ENCODE measurements at places on chromosomes 3 and 15.

GRCh38 chr15:67879440-67880129 is 39.7 kb upstream of the RNU6-1 start:
- DNase-seq: no peak

DNA sequence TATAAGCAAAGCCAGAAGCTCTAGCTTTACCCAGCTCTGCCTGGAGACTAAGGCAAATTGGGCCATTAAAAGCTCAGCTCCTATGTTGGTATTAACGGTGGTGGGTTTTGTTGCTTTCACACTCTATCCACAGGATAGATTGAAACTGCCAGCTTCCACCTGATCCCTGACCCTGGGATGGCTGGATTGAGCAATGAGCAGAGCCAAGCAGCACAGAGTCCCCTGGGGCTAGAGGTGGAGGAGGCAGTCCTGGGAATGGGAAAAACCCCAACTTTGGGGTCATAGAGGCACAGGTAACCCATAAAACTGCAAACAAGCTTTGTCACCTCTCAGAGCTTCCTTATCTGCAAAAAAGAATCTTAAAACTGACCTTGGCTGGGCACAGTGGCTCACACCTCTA is 6.6 kb downstream of the RHO start:
- DNase-seq: no peak

DNA sequence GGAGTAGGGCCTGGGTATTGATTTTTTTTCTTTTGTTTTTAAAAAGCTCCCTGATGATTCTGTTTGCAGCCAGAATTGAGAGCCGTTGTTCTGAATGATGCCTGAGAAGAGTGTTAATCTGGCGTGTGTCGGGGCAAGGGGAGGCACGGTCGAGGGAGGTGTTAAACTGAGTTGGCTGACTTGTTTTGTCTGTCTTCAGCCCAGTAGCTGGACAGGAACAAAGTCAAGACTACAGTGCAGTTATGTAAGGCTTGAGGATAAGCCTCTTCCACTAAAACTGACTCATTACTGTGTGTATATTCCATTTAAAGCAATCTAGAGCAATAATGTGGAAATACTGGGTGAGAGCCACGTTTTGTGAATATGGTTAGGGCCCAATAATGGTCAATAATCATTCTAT is 119.0 kb upstream of the DLG1 start:
- DNase-seq: no peak

DNA sequence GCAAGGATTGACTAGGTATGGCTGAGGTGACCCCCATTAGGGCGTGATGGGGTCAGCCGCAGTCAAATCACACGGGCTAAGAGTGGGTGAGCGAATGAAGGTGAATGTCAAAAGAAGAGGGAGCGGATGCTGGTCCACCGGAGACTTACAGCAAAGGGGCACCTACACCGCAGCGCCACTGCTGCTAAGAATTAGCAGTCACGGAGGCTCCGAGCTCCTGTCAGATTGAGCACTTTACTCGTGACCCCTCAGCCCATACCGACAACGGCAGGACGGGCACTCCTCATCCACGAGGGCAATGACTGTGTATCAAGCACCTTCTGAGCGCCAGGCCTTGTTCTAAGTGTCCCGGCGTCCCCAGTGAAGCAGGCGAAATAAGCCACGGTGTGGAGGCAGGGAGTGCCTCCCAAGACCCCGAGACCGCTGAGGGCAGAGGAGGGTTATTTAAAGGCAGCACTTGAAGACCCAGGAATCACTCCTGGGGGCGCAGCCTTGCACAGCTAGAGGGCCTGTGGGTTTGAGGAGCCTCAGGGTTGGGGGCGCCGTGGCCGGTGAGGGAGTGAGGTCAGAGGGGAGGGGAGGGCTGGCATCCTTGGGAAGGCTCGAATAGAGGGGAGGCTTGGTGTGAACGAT is 61.6 kb upstream of the GATA2 start:
- no peak for DNase-seq

- no peak for DNase-seq
Measured at GRCh38 chr3:66394753-66395249, 106.0 kb downstream of the LRIG1 start.

DNA sequence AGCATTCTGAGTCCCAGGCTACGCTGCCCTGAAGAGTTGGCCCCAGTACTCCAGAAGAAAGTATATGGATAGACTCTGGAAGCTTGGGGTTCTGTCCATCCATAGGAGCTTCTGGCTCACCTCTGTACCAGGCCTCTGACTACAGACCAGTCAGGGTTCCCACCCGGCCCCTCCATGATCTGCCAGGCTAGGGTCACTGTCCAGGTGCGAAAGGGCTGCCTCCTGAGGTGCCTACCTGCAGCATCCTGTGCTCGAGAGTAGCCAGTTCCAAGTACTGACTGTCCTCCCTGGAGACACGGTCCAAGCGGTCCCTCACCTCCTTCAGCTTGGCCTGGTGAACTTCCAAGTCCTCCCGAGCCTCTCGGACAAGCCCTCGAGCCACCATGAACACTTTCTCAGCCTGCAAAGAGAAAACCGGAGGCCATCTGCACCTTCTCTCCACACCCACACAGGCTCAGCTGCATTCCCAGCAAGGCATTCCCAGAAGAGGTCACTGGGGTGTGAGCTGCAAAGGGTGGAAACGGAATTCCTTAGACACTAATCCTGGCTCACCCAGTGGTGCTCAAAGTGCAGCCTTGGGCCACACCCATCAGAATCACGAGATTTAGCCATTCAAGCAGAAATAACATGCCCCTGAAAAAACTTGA is 3.7 kb upstream of the PLXNB1 start:
- no peak for DNase-seq

DNA sequence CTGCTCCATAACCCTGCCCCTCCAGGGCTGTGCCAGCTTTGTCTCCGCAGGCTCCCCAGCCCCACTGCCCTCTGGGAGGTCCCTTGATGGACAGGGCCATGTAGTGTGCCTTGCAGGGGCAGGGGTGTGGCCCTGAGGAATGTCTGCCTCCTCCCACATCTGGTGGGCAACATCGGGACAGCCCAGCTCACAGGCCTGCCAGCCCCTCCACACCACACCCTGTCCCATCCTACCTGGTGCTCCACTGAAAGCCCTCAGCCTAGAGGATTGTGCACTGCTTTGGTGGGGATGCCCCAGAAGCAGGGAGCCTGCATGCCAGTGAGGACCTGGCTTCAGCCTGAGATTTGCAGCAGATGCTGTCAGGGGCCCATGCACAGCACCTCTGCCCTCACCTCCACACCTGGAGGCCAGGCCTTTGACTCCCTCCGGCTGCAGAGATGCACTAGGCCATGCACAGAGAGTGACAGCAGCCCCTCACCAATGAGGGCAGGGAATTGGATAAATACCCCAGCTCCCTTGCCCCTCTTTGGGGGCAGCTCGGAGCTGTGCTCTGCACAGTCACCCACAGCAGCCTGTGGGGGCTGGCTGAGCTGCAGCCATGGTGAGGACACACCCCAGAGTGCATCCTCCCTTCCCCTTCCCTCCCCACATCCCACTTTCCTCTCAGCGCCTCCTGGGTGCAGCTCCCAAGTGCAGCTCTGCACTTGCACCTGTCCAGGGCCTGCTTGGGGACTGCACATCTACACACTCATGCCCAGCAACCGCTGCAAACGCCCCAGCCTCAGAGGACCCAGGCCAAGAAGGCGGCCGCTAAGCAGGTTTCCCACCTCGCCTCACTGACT is 2.7 kb downstream of the C3orf22 start:
- no peak for DNase-seq

GRCh38 chr3:53040351-53040820 is 5.5 kb downstream of the SFMBT1 start:
- no peak for DNase-seq

DNA sequence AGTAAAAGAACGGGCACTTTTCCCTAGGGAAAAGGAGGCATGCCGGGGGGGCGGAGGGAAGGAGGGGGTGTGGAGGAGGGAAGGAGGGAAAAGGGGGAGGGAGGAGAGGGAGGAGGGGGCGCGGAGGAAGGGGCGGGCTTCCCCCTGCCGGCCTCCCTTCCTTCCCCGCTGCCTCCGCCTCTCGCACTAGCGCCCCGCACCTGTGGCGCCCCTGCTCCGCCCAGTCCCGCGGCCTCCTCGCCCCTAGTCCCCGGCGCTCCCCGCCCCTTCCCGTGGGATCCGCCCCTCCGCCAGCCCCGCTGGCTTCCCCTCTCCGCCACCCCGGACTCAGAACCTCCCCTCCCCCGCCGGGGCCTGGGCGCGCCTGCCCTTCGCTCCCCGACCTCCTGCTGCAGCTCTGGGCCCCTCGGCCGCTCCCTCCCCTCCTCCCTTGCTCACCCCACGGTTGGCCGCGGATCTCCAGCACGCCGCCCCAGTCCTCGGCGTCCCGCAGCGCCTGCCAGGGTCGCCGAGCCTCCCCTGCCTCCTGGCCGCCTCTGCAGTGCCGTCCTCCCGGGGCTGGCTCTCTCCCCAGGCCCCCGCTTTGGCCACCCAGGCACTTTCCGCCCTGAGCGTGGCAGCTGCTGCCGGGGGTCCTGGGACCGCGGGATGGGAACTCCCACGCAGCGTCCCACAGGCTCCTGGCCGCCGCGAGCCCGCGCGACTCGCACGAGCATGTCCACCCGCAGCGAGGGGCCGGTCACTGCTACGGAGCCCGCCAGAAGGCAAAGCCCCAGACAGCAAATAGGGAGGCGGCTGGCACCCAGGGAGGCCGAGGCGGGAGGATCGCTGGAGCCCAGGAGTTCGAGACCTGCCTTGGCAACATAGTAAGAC is 147.4 kb downstream of the TJP1 start:
- no peak for DNase-seq

DNA sequence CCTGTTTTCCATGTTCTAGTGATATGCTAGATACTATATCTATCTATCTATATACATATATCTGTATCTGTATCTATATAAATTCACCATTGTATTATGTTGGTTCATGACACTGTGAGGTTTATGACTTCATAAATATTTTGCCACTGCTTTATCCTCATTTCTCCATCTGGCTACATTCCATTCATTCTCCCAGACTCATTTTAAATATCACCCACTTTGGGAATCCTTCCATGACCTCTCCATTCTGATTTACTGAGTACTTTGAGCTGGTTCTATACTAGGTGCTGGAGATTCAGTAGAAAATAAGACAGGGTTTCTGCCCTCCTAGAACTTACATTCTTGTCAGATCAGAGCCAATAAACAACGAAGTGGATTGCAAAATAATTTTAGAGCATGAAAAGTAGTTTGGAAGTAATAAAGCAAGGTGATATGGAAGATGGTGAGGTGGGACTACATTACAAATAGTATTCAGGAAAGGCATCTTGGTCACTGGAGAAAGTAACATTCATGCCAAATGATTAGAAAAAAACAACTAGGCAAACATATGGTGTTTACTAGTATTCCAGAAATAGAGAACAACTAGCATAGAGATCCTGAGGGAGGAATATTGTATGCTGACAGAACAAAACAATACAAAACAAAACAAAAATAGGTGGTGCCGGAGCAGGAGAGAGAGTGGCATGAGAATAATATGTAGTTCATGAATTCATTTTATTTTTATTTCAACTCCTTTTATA is 11.6 kb upstream of the PLSCR4 start:
- DNase-seq: no peak

DNA sequence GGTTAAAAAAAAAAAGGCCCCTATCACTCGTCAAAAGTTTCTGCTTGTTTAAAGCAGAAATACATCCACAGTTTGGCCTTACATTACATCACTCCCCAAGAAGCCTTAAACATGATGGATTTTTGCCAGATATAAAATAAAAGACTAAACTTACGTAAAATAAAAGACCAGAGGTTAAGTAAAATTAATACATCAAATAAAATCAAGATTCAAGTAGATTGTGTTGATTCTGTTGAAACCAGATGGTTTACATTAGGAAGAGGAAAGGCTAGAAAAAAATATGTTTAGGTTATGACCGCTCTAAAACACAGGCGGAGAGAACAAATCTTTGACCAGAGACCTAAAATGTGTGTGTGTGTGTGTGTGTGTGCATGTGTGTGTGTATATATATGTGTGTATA is 104.1 kb downstream of the DUT start:
- DNase-seq: no peak

- DNase-seq: no peak
Measured at GRCh38 chr15:26767169-26767670, 5.6 kb downstream of the GABRB3 start.

All from memory B cell (primary cell).